ENCODE measurements at places on chromosomes 7 and 10.

- no peak for DNase-seq
These were observed 673.7 kb downstream of the SUGCT start for GRCh38 chr7:40808378-40808942.

- no peak for DNase-seq
These were observed 5.8 kb downstream of the IDE start for GRCh38 chr10:92567952-92568600.

DNA sequence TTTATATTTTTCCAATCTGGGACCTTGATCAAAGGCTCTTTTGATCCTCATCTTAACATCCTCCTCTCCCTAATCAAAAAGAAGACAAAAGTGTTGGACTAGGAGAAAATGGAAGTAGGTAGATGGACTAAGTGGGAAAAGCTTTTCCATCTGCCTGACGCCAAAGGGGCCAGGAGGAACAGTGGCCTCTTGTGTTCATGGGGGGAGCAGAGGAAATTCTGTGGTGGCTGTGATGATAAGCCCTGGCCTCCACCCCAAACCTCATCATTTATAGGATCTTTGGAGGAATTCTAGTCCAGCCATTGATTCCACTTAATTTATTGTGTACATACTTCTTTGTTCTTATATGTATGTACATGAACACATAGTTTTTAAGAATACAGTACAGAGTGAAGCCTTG lies 21.7 kb downstream of the ZNF365 start:
- DNase-seq = no peak

- no peak for DNase-seq
These were observed 12.1 kb downstream of the ZSCAN21 start for GRCh38 chr7:100061518-100062193.

DNA sequence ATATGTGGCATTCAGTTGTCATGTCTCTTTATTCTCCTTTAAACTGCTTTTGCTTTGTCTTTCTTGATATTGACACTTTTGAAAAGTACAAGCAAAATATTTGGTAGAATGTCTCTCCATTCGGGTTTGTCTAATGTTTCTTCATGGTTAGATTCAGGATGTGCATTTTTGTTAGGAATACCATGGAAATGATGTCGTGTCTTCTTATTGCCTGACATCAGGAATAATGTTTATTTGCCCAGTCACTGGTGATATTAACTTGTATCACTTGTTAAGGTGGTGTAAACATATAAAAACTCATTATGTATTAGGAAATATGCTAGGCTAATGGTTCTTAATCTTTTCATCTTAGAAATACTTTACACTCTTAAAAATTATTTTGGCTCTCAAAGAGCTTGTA lies 43.4 kb downstream of the CDK1 start:
- no peak for DNase-seq

DNA sequence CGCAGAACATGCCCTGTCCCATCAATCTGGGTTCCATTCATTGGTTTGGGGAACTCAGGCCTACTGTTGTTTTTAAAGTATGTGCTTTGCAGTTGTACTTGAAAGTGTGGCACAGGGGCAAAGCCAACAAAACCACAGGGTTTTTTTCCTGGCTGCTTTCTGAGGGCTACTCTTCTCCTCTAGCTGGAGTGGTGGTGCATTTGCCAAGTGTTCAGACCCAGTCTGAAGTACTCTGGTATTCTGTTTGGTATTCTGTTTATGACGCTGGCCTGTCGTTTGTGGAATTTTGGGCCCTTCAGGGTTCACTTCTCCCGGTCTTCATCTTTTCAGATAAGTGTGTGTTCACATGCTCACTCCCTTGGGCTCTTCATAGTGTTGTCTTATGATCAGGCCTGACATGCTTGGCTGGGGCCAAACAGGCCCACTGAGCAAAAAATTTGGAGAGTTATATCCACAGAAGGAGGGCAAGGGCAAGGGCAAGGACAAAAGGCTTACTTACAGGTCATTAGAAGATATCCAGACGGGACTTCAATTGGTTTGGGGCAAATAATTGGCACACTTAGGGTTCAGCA lies 26.3 kb downstream of the SLC26A4 start:
- no peak for DNase-seq

GRCh38 chr7:40298421-40298820 lies 163.6 kb downstream of the SUGCT start:
- no peak for DNase-seq

- DNase-seq = no peak
These were observed 165.5 kb downstream of the PKD1L1 start for GRCh38 chr7:47782792-47783191.
